Amniotic stem cell (primary cell): ENCODE measurements at places on chromosomes 4 and X.

DNA sequence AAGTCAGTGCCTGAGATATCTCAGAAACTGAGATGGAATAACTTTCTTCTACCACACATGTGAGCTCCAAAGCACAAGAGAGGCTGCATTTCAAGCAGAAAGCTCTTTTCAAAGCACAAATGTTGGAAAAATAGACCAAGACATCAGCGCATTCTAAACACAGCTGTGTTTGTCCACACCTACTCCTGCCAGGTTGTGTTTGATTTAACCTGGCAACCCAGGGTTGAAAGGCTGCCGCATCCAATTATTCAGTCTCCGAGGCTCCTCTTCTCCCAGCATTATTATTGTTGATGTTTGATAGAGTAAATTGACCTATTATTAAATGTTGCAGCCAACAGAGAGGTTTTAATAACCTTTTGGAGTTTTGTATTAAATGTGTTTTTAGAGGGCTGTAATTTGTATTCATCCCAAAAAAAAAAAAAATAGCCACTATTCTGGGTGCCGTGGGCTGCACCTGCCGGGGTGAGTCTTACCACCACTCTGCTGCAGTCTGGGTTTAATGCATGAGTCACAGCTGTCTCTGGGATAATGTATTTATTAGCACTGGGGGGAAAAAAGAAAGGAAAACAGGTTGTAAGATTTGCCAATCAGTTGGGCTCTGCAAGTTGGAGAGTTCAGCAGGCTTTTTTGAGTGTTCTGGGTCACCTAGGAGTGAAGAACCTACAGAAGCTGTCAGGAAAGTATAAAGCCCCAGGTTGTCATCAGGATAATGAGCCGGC is 105.2 kb upstream of the NOCT start:
- DNase-seq: no peak

DNA sequence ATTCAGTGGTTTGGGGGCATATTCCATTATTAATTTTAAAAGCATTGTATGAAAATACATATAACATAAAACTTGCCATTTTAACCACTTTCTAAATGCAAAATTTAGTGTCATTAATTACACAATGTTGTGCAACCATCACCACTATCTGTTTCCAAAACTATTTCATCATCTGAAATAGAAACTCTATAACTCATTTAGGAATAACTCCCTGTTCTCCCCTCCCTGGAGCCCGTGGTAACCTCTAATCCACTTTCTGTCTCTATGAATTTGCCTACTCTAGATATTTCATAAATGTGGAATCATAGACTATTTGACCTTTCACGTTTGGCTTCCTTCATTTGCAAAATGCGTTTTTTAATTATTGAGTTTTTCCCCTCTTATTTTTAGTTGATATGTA is 101.4 kb upstream of the GPC4 start:
- DNase-seq: no peak

- DNase-seq: no peak
These were observed 183.1 kb upstream of the ARX start for GRCh38 chrX:25198891-25199290.

DNA sequence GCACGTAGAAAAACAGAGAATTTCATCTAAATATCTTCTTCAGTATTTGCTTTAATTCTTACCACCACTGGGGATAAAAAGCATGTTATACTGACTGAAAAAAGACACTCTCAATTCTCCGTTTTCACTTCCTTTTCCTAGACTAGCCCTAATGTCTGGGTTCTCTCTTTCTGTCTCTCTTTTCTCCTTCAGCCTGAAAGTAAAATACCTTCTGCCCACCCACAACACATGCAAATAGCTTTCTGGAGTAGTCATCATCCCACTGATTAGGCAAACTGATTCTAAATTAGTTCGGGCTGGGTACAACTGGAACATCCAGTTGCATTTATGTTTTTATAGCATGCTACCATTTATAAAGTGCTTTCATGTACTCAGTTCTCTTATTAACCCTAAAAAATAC is 142.4 kb upstream of the ANKRD50 start:
- DNase-seq: no peak

- DNase-seq: no peak
These were observed 122.5 kb upstream of the TEX13D start for GRCh38 chrX:124209792-124210576.

- no peak for DNase-seq
These were observed 9.5 kb downstream of the CSTF2 start for GRCh38 chrX:100829730-100830129.

GRCh38 chr4:151808120-151808529 is 47.3 kb upstream of the GATB start:
- DNase-seq: no peak

- DNase-seq: no peak
These were observed 1.2 kb downstream of the TMSB4X start for GRCh38 chrX:12975991-12976558.
